Activated CD4-positive, CD25-positive, alpha-beta regulatory T cell treated with anti-CD3 and anti-CD28 coated beads, Interleukin-2, amount 50 U/mL, for 72 hours (primary cell): ENCODE measurements at places on chromosomes 12 and 14.

DNA sequence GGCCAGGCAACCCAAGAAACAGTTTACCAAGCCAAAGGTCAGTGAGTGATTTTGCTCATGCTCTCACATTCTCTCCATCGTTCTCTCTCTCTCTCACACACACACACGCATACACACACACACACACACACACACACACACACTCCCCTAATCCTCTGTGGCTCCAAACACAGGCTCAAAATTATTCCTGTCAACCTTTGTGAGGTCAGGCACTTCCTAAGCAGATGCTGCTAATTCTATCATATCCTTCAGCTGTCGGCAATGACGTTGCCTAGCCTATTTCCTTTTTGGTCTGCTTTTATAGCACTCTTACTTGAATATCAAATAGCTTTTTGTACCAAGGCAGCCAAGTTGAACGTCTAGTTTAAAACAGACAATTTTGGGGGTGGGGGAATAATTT is 98.9 kb upstream of the EGLN3 start:
- no peak for DNase-seq

GRCh38 chr12:119024356-119024755 is 43.0 kb downstream of the SRRM4 start:
- no peak for DNase-seq

GRCh38 chr12:12651752-12652151 is 40.1 kb downstream of the CREBL2 start:
- no peak for DNase-seq

- no peak for DNase-seq
These were observed 15.2 kb downstream of the ACIN1 start for GRCh38 chr14:23079716-23080115.
